Stomach (tissue), 19 donors: ENCODE measurements at places on chromosomes 7 and 10.
A peak's percentile ranks its signal among the peaks of the same experiment; 100 is the strongest.

DNA sequence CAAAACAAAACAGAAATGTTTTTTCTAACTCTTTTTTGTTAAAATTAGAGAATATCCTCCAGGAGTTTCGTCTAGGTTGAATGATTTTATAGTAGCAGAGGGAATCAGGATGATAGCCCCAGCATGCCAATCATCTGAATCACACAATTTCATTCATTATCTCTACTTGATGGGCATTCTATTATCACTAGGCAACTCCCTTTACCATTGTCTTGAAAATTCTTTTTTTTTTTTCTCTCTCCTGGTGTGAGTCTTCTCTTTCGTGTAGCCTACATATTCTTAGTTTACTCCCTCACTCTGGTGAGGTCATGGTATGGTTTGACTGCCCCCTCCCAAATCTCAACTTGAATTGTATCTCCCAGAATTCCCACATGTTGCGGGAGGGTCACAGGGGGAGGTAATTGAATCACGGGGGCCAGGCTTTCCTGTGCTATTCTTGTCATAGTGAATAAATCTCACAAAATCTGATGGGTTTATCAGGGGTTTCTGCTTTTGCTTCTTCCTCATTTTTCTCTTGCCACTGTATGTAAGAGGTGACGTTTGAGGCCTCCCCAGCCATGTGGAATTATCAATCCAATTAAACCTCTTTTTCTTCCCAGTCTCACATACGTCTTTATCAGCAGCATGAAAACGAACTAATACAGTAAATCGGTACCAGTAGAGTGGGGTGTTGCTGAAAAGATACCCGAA, 105.0 kb downstream of the OTUD1 start:
- DNase-seq: no peak

DNA sequence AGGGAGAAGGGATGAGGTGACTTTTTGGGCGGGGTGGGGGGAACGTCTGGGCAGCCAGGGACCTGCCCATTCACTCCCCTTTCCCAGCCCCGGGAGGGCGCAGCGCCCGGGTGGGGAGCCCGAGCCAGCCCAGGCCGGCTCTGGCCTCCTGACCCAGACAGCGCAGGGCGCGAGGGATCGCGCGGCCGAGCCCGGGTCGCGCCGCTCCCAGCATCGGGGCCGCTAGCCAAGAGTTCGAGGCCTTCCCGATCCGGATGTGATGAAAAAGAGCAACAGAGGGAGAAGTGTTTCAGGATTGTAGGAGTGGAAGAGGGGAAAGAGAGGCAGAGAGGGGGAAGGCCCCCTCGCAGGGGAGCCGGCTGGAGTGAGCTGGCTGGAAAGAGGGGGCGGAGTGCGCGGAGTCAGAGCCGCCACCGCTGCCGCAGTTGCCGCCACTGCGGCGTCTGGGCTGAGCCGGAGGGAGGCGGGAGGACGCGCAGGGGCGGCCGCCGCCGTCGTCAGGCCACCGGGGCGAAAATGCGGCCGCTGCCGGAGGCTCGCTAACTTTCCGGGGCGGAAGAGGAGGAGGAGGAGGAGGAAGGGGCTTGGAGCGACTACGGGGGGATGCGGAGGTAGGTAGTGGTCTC, at the start of gene MDFIC:
TSS of gene MDFIC (plus strand) at position 69 of the 626 bp plus-strand sequence. CDS start 940 bp downstream, outside the sequence.
- peak; percentile 41 for DNase-seq

DNA sequence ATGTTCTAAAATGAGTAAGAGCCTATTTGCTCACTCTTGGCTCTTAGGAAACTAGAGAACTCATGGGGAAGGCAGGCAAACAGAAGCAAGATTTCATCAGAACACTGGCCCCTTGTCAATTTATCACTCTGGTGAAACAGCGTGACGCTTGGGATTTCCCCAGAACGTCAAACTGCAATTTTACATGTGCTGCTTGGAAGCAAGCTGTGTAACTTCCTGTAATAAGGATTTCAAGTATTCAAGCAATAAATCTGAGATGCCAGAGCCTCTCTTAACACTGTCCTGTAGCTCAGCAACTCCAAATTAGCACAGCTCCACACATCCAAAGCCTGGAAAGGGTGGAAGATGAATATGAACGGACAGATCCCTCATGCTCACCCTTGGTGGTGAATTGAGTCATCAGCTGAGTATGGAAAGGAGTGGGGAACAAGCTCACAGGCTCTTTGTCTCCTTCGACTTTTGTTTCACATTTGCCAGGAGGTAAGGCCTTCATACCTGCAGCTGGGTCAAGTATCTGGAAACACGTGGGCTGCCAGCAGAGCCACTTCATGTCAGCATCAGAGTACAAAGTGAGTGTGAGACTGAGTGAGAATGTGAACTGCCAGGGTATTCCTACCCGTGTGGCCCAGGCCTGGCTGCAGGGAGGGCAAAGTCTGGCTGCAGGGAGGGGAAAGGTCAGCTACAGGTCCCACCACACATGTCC, 140.4 kb upstream of the NAMPT start:
- peak; percentile 78 for DNase-seq

- DNase-seq: no peak
These were observed 14.9 kb upstream of the SRGN start for GRCh38 chr10:69073026-69073425.

- DNase-seq: no peak
These were observed 111.6 kb downstream of the ACTR3B start for GRCh38 chr7:152871005-152871677.

DNA sequence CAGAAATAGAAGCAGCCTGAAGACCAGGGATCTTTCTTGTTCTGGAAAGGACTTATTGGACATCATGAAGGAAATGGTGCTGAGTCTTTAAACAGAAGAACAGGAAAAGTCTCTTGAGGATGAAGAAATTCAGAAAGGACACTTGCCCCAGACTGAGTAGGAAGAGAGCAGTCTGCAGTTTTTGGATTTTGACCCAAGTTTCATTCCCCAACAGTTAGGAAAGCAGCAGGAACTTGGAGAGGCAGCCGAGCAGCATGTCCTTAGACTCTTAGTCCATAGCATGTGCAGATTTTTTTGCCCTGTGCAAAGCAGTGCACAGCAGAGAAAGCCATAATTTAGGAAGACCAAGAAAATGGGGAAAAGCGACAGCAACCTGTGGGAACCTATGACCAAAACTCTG, 927.2 kb upstream of the AUTS2 start:
- no peak for DNase-seq

DNA sequence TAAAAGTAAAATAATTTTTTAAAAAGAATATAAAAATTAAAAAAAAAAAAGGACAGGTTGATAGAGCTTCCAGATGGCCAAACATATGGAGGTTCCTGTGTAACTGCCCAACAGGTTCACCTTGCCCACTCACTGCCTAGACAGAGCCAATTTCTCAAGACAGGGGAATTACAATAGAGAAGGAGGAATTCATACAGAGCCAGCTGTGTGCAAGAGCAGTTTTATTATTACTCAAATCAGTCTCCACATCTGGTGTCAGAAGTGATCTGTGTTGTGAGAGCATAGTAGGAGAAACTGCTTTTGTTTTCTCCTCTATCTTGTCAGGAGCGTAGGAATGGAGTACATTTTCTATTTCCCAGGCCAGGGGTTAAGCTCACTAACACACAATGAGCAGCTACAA, 31.0 kb downstream of the C7orf33 start:
- DNase-seq: no peak

GRCh38 chr10:119642556-119643111, 8.5 kb upstream of the BAG3 start:
- no peak for DNase-seq

DNA sequence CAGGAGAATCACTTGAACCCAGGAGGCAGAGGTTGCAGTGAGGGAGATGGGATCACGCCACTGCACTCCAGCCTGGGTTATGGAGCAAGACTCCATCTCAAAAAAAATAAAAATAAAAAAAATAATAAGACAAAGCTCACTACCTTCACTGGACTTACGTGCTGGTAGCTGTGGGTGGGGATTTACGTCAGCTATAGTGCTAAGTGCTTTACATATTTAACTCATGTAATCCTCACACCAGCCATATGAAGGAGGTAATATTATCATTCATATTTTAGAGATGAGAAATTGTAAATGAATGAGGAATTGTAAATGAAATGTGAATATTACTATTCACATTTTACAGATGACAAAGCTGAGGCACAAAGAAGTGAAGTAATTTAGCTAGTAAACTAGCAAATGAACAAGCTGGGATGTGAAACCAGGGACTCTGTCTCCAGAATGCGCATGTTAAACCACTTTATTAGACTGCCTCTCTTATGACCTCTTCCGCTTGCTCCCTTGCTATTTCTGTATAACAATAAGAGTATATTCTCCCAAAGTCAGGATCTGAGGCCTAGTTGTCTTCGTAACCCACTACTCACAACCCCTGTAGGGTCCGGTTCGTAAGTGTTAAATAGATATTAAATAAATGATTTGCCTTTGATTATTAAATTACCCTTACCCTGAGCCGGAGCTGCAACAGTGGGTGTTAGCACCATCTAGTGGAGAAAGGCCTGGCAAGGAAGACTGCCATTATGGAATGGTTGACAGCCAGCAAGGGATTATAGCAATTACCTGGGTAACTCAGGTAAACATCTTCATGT, 70.2 kb downstream of the HTR7 start:
- no peak for DNase-seq

DNA sequence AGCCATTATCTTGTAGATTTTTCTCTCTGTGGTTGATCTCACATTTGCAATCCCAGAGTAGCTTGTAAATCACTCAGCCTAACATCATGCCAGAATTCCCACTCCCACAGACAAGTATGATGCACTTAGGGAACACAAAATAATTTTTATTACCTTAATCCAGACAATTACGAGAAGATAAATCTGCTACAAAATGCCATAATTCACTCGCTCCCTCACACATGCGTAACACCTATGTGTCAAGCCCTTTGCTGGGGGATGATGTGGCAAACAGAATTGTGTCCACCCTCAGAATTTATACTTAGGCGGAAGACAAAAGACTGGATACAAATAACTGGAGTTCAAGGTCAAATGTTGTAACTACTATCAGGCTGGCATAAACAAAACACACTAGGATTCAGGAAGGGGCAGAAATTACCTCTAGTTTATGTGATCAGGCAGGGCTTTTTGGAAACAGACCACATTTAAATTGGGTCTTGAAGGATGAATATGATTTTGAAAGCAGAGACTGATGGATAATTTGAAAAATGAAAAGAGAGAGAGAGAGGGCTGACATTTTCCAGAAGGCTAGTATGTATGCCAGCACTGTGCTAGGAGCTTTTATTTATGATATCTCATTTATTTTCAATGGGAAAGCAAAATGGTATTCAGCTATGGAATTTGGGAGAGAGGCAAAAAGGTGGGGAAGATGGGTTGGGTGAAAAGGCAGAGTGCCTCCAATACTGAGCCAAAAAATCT, 69.8 kb downstream of the DOCK4 start:
- no peak for DNase-seq

GRCh38 chr7:7742223-7742622, 23.8 kb upstream of the RPA3 start:
- no peak for DNase-seq

DNA sequence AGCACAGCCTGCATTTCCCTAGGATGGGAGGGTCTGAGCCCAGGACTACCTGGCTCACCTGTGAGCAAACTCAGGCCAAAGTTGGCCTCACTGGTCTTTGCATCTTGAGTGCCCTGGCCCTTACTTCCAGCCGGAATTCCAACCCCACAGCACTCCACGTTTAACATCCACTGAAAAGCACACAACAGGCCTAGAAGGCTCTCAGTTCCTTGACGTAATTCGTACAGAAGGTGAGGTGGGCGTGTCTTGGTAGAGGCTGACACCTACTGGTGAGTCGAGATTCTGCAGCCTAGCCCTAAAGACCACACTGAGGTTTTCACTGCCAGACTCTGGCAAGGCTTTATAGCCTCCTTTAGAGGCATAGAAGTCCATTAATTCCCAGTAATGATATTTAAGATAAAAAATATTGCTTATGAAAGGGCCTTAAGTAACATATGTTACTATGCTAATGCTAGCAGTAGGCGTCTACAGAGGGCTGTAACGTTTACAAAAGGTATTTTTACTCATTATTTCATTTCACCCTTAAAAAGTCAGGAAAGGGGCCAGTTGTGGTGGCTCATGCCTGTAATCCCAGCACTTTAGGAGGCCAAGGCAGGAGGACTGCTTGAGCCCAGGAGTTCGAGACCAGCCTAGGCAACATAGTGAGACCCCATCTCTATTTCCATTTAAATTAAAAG, 95.8 kb downstream of the HIP1 start:
- DNase-seq: peak; percentile 61

- DNase-seq: no peak
These were observed 263.0 kb downstream of the BAMBI start for GRCh38 chr10:28940158-28940888.

DNA sequence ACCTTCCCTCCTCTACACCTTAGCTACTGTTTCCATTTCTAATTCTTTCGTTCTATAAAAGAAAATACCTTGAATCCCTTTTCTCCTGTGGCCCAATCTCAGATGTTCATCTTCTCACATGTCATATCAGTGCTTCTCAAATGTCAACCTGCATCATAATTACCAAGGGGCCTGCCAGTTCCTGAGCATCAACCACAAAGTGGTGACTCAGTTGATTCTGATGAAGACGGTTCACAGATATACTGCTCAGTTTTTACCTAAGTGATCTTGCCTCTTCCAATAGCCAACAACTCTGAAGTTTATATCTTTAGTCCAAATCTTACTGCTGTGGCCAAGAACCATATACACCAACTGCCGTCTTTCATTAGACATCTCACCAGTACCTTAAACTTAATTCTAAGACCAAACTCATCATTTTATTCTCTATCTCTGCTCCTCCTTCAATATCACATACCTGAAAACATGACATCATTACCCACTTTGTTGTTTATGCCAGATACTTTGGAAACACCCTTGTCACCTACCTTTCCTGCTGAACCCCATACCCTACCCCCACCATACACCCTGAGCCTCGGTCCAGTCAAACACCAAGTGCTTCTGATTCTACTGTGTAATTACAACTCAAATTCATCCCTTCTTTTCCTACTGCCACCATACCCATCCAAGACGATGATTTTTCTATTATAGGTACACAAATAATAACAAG, 115.5 kb downstream of the LMBR1 start:
- no peak for DNase-seq
